Stimulated activated CD8-positive, alpha-beta memory T cell treated with anti-CD3 and anti-CD28 coated beads, Interleukin-7, amount 100 ng/mL, for 1 hour (primary cell): ENCODE measurements at places on chromosomes 1 and 21.

GRCh38 chr1:94012708-94013366 is 103.6 kb upstream of the GCLM start:
- no peak for DNase-seq

DNA sequence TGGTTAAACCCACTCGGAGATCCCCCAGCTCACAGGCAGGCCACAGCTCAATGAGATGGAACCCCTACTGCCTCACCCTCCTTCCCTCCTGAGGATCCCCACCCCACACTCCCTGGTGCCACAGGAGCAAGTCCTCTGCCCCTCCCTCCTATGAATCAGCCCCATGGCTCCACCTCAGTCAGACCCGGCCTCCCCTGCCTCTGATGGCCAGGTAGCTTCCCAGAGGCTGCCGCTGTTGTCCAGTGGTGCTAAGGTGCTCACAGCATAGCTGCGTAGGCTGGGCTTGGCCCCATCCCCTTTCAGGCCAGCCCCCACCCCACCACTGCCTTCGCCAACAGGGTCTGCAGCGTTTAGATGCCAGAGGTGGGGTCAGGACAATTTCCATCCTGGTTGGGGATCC is 98.5 kb upstream of the IGSF21 start:
- no peak for DNase-seq

GRCh38 chr21:31879241-31879650 is 6.4 kb downstream of the HUNK start:
- no peak for DNase-seq

DNA sequence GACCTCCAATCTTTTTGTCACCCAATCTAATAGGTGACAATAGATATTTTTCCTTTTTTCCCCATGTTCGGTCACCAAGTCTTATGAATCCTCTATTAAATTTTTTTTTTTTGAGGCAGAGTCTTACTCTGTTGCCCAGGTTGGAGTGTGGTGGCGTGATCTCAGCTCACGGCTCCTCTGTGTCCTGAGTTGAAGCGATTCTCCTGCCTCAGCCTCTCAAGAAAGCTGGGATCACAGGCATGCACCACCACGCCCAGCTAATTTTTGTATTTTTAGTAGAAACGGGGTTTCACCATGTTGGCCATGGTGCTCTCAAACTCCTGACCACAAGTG is 42.5 kb upstream of the MTF1 start:
- DNase-seq, result no peak

- DNase-seq, result no peak
Observed at GRCh38 chr1:44415013-44415412, 10.0 kb downstream of the RNF220 start.

DNA sequence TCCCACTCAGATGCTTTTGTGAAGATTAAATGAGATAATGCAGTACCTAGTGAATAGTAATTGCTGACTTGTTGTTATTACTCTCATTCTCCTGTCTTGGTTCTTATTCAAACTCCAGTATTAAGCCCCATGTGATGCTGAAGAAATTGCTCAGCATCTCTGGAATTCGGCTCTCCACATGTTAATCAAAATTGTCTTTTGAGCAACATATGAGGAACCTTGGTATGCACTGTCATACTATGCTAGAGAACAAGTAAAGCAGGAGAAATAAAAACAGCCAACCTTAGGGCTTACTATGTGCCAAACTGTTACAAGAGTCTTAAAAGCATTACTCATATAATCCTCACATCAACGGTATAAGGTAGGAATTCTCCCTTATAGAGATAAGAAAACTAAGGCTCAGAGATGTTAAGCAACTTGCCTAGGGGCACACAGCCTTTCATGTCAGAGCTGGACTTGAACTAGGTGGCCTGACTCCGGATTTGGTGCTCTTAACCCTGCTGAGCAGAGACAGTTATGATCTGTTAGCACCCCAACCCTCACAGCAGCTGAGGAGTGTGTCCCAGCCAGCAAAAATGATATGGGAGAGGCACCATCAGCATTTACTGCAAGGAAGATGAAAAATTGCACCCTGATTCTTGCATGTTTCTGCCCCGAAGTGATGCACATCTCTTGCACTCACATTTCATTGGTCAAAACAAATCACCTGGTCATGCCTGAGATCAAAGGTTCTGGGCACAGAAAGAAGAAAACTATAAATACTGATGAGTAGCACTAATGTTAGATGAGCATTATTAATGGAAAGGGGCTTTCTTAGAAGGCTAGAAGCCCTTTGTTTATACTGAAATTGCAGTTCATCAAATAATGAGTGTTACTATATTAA is 102.3 kb downstream of the OMA1 start:
- no peak for DNase-seq

GRCh38 chr21:32978331-32979270 is 47.1 kb upstream of the OLIG2 start:
- no peak for DNase-seq

DNA sequence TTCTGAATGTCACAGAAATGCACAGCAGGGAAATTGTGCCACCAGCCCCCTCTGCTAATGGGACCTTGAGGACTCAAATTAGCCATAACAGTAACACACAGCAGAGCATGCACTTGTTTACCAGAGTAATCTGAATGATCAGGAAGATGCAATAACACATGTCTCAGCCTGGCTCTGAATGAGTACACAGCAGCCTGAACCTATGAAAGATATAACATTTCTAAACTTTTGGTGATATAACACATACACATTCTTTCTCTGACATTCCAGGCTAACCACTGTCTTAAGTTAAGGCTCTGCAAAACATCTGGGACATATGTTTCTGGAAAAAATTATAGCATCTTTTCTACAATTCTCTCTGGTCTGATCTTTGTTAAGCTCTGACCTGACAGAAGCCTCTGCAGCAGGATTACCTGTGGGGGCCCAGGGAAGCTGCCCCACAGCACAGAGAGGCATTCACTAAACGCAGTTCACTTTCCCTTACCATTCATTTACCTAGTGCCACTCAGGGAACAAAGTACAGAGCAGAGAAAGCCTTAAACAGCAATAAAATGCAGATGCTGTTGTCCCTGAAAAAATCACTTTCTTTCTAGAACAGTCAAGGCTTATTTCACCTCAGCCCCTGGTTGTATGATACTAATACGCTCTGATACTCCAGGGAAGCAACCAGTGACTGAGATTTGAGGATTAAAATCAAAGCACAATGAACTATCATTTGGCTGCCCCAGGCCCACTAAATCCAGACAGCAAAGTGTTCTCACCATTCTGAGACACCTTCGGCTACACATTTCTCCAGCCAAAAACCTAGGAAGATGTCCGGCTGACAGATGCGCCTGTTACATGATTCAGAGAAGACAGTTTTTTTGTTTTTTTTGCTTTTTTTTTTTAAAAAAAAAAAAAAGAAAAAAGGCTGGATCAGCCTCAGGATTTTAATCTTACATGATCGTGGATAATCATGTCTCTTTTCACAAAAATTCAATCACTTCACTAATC is 54.0 kb upstream of the CNN3 start:
- DNase-seq, result no peak

DNA sequence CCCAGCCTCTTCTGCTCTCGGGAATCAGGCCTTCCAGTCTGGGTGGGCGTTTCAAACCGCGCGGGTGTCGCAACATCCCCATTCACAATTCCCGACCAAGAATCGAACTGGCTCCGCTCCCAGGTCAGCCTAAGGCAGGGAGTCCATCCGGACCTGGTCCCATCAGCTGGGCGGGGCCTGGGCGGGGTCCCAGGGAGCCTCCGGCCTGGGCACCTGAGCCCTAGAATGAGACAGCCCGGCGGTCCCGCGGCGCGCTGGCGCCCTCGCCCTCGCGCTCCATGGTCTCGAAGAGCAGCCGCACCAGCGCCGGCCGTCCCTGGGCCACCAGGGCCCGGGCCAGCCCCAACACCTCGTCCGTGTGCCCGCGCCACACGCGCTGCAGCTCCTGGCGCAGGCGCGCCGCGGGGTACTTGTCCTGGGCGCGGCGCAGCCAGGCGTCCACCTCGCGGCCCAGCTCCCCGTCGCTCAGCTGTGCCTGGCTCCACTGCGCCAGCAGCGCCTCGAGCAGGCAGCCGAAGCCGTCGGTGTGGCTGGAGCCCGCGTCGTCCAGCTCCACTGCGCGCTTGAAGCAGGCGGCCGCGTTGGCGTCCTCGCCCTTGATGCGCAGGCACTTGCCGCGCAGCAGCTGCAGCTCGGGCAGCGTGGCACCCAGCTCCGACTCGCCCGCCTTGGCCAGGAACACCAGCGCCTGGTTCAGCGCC is 16.9 kb upstream of the PARS2 start:
- DNase-seq, result no peak

DNA sequence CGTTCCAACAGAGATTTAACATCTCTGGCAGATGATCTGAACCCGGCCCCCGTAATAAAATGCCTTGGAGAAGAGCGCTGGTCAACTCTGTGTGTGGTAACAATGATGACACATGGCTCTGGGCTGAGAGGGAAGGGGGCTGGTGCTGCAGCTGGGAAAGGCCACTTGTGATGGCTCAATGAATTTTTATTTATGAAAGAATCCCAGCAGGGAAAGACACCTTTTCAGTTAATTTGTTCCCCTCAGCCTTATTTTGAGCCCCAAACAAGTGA is 59.4 kb downstream of the SYT6 start:
- DNase-seq, result no peak

- DNase-seq, result no peak
Observed at GRCh38 chr1:174837386-174837785, 162.4 kb upstream of the CACYBP start.

DNA sequence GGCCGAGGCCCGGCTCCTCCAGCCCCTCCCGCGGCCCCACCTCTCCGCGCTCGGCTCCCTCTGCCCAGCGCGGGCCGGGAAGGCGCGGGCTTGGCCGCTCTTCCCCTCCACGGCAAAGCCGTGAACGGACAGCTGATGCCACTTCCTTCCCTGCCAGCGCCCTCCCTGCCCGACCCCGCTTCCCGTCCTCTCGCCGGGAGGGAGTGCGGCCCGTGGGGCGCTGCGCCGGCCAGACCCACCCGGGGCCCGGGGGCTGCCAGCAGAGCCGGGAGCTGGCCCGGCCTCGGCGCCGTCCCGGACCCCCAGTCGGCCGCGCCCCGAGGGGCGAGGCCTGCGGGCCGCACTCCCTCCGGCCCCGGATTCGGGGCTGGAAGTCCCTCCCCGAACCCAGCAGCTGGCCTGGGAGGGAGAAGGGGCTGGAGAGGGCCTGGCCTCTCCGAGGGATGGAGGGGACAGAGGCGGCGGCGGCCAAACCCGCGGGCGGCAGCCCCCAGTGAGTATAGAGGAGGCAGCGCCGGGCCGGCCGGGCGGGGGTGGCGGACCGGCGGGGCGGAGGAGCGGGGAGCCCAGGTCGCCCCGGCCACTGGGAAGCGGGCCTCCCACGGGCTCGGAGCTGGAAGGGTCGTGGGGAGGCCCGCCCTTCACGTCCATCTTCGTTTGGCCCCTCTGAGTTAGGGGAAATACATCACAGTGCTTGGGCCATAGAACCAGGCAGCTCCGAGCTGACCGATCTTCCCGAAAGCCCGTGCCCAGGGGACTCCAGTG is at the start of gene KIAA1614:
KIAA1614 (plus strand) TSS at position 97 of the 765 bp plus-strand sequence; CDS start at position 444, 347 bp downstream.
- no peak for DNase-seq

DNA sequence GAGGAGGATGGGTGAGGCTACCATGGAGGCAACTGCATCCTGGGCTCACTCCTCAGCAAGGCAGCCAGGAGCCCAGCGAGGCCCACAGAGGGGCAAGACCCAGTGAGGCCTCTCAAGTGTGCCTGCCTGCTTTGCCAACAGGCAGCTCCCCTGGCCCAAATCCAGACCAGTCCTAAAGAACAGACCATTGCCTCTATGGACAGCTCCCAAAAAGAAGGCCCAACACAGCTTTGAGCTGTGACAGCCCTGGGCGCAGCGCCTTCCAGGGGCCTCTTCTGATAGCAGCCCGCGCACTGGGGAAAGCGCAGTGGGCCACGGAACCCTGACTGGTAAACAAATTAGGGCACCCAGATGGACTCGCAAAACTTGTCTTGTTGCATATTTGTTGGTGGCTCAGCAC is 25.5 kb downstream of the C1orf198 start:
- no peak for DNase-seq

DNA sequence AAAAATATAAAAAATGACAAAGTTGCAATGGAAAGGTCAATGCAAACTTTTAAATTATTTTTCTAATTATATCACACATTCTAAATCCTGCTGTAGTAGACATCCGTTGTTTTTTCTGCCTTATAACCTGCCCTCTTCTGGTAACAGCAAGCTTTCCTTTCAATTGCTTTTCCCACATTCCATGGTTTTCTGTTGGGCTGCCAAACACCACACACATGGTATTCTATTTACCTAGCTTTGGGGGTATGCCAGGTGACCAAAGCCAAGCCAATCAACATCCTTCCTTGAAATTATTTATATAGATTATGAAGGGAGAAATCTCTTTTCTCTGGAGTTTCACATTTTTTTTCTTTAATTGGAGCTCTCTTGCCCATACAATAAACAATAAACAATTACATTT is 3.4 kb upstream of the LAMC1 start:
- DNase-seq, result no peak

- DNase-seq, result no peak
Observed at GRCh38 chr1:210814382-210815123, 319.4 kb downstream of the KCNH1 start.

DNA sequence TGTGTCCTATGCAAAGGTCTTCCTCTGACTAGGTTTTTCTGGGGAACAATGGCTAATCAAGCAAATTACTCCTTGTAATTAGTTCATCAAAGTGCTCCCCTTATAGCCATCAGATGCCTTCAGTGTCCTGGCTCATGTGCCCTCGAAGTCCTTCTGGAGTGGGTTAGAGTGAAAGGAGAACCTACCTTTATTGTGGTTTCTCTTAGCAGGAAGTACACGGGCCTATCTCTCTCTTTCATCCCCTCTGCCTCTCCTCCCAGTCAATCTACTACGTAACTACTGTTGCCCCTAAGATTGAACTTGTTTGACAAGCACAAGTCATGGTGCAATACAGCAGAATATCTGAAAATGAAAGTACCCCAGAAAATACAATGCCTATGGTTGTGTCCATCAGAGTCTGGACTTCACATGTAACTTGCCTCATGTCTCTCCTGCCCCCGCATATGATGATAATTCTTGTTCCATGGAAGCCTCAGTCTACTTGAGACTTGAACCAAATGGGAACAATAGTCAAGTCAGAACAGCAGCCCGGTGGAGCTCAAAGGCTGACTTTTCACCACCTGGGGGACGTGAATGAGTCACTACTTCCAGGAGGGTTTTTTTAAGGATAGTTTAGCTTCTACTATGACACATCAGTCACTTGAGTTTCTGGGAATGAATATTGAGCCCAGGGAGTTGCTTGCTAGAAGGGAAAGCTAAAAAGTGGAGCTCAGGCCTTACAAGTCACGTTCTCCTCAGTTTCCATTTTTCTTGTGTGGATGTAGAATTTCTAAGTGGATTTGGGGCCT is 243.6 kb downstream of the TNR start:
- no peak for DNase-seq

- DNase-seq, result no peak
Observed at GRCh38 chr21:42581993-42582786, 68.5 kb downstream of the SLC37A1 start.

DNA sequence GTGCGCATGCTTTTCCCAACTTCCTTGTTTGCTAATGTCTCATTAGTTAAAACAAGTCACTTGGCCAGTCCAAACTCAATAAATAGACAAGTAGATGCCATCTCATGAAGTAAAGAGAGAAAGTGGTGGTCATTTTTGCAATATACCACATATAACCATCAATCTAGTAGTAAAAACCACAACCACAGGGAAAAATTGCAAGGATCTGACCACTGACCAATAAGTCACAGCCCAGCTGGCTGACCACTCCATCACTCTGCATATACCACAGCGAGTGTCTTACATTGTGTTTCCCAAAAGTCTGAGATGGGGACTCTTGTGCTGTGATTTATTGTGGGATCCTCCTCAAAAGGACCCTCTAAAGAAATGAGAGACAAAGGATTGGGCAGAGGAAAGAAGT is 76.0 kb downstream of the FH start:
- DNase-seq, result no peak

GRCh38 chr1:15997637-15998280 is 6.3 kb upstream of the SRARP start:
- no peak for DNase-seq
